ENCODE measurements at places on chromosomes 12 and 14. TPM values are rescaled to one million over a fixed set of nuclear protein-coding genes. Genes with fewer than 3 reads are reported as not detected.

- H3K27ac ChIP-seq = no peak overlapping the region
- H3K36me3 ChIP-seq = no peaks in the 10 kb centered on the region
- no peak for DNase-seq
Measured at GRCh38 chr12:101854747-101855146, 22.6 kb upstream of the DRAM1 start.

SLC6A15 gene
- 0.57 TPM for total RNA-seq

DNA sequence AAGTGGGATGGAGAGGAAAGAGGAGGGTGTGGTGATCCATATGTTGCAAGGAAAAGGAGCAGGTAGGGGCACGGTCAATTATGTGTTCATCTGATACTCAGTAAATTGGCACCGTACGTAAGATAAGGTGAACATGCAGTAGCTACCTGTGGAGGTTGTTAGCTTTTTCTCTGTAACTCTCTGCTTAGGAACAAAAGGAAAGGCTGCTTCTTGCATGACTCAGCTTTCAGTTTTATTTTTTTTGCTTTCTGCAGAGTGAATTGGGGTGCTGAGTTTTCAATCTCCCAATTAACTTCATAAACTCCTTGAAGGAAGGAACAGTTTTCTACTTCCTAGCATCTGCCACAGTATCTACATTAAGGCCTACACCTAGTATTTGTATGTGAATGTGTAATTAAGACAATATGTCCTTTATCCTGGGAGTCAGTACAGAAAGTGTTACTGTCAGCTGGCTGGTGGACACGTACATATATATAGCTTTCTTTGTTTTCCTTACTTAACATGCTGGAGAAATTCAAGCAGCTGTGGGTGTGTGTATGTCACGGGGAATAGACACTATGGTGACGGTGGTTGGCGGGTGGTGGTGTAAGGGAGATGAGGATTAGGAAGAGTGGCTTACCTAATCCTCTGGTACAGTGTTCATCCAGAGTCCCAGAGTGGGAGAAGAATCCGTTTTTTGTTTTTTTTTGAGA is 40.1 kb upstream of the WNK1 start:
- H3K27ac ChIP-seq = peak overlapping the region; percentile 17
- peaks cover 6% of the 10 kb centered on the region for H3K27me3 ChIP-seq

- no peak overlapping the region for H3K4me3 ChIP-seq
- H3K27ac ChIP-seq = no peak overlapping the region
- H3K4me1 ChIP-seq = no peaks in the 10 kb centered on the region
- no peak for DNase-seq
- H3K27me3 ChIP-seq = peaks cover 32% of the 10 kb centered on the region
- no peaks in the 10 kb centered on the region for H3K36me3 ChIP-seq
Measured at GRCh38 chr12:26233631-26234030, 38.3 kb downstream of the SSPN start.
